B cell (primary cell): ENCODE measurements at places on chromosomes 3 and 15. TPM values are rescaled to one million over a fixed set of nuclear protein-coding genes. Genes with fewer than 3 reads are reported as not detected.

ADAMTS9 gene
- total RNA-seq = not detected in 2 replicates

GOLGA8S gene
- 0.12 TPM in 1 of 2 replicates, not detected in the other for total RNA-seq

DNA sequence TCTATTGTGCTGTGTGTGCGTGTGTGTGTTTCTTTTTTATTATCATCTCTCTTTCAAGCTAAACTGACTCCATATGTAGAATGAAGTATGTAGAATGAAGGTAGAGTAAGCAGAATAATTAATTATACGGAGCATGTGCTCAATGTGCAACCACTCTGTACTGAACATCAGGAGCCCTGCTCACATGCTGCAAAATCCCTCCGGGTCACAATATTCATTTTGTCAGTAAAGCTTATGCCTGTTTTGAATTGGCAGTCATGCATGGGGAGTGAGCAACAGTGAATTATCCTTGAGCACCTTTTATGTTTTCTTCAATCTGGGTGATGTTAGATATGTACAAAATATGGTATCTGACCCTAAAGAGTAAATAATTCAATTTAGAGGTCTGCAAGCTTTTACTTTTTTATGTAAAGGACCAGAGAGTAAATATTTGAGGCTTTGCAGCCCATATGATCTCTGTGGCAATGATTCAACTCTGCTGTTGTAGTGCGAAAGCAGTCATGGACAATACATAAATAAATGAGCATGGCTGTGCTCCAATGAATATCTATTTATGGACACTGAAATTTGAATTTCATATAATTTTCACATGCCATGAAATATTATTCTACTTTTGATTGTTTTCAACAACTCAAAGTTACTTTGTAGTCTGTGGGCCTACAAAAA is 199.9 kb downstream of the VGLL3 start:
- no peak overlapping the region for H3K4me3 ChIP-seq
- no peak for DNase-seq
- no peaks in the 10 kb centered on the region for H3K4me1 ChIP-seq
- H3K27me3 ChIP-seq = no peaks in the 10 kb centered on the region
- H3K36me3 ChIP-seq = no peaks in the 10 kb centered on the region
- H3K27ac ChIP-seq = no peak overlapping the region

GRCh38 chr3:196662711-196663571 is 23.4 kb downstream of the NRROS start:
- H3K27me3 ChIP-seq = no peaks in the 10 kb centered on the region
- H3K4me1 ChIP-seq = no peaks in the 10 kb centered on the region
- no peak for DNase-seq
- H3K4me3 ChIP-seq = no peak overlapping the region
- peaks cover 32% of the 10 kb centered on the region for H3K36me3 ChIP-seq
- no peak overlapping the region for H3K27ac ChIP-seq

GRCh38 chr15:74511583-74511982 is 29.4 kb upstream of the ARID3B start:
- no peak for DNase-seq
- no peaks in the 10 kb centered on the region for H3K27me3 ChIP-seq
- H3K27ac ChIP-seq = peak overlapping the region; percentile 37
- no peaks in the 10 kb centered on the region for H3K36me3 ChIP-seq
- peaks cover 16% of the 10 kb centered on the region for H3K4me1 ChIP-seq

DNA sequence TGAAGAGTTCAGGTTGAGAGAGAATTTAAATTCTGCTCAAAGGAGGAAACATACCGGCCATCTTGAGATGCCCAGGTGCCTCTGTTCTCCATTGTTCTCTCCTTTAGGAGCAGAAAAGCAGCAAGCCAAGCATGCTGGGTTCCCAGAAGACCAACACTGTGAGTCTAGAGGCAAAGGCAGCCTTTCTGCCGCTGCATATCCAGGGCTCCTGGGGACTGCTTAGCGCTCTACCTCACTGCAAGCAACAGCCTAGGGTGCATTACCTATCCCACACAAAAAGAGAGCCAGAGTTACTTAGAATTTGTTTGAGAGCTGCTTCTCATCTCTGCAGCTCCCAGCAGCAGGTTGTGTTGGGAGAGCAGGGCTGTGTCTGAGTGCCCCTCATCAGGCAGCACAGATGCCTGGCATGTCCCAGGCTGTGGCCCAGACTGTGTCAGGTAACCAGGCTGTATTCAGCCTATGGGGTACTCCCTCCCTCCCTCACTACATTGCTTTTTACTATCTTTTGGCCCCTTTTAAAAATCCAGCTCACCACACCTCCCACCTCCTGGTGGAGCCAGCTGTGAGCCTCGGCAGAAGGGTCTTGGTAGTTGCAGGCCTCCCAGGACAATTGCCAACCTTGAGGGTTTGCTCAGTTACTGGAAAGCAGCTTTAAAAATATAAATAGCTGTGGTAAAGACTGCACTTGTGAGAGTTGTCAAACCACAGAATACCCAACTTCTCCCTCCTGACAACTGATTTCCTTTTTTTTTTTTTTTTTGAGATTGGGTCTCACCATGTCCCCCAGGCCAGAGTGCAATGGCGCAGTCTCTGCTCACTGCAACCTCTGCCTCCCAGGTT is 30.2 kb downstream of the BCL2L10 start:
- DNase-seq = peak; percentile 30
- peaks cover 14% of the 10 kb centered on the region for H3K4me1 ChIP-seq
- no peaks in the 10 kb centered on the region for H3K27me3 ChIP-seq
- H3K4me3 ChIP-seq = no peak overlapping the region
- no peaks in the 10 kb centered on the region for H3K36me3 ChIP-seq

DNA sequence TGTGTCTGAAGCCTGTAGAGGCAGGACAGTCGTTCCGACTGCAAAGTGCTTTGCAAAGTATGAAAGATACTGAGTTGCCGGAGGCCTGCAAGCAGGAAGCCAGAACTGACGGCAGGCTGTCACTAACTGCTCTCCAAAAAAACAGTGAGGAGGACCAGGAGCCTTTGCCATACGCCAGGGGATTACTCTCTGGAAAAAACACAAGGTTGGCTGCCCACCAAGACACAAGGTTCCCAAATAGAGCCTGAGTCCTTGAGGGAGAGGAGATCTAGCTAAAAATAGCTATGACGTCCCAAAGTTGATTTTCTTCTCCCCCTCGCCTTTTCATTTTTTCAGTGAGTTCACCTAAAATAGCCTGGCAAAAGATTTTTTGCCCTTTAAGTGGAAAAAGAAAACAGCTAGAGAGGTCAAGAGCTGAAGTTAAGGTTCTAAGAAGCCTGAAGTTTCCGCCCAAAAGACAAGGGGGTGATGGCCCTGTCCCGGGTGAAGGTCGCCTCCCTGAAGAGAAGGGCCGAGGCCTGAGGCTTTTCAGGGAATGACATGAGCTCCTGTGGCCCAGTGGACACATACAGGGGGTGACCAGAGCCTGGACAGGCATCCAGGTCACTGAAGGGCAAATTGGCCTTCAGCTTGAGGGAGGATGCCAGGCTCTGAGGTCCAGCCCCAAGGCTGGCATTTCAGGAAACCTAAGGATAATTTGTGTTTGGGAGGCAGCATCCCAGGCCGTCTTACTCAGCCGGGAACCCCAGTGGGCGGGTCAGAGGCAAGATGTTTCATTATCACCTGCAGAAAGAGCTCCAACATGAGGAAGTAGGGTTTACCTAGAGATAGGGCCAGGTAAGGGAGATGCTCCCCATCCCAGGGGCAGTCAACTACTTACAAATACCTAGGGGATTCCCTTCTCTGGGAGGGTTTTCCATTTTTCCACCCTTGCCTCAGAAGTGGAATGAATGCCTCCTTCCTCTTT is 44.9 kb upstream of the DGKG start:
- no peak for DNase-seq
- H3K4me3 ChIP-seq = no peak overlapping the region
- no peaks in the 10 kb centered on the region for H3K36me3 ChIP-seq
- no peak overlapping the region for H3K27ac ChIP-seq
- no peaks in the 10 kb centered on the region for H3K27me3 ChIP-seq
